Uterus (tissue), 4 donors: ENCODE measurements at places on chromosomes 7 and 10. TPM values are rescaled to one million over a fixed set of nuclear protein-coding genes. Genes with fewer than 3 reads are reported as not detected.

DNA sequence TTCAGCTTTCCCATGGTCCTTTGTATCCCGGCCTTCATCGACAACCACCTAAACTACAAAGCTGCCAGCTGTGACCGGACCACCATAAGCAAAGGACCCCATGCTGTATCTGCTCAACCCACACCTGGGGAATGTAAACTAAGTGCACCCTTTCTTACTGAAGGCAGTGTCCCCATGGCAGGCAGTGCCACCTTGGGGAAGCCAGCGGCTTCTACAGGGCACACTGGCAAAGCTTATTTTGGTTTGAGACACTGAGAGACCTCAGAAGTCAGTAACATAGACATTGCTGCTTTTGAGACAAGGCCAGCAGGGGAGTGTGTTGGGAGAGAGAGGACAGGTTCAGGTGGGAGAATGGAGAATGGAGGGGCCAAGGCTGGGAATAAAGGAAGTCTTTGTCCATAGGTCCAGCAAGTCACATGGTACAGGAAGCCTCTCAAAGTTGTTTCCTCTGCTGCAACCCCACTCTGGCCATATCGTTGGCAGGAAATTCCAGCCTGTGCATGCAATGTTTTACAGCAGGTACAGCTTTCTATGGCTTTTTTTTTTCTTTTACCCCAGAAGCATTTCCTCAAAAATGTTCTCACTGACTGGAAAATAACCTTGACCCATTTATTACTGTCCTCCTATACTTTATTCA is 85.9 kb upstream of the NPVF start:
- H3K27me3 ChIP-seq, result no peaks in the 10 kb centered on the region
- no peak for DNase-seq
- no peaks in the 10 kb centered on the region for H3K4me1 ChIP-seq
- no peak overlapping the region for H3K4me3 ChIP-seq
- no peak overlapping the region for H3K27ac ChIP-seq

GRCh38 chr7:40000734-40001315 is 50.8 kb downstream of the CDK13 start:
- no peak for DNase-seq
- no peak overlapping the region for H3K27ac ChIP-seq
- H3K4me1 ChIP-seq, result no peaks in the 10 kb centered on the region

The ANLN gene
- total RNA-seq, result 5.3 TPM

DNA sequence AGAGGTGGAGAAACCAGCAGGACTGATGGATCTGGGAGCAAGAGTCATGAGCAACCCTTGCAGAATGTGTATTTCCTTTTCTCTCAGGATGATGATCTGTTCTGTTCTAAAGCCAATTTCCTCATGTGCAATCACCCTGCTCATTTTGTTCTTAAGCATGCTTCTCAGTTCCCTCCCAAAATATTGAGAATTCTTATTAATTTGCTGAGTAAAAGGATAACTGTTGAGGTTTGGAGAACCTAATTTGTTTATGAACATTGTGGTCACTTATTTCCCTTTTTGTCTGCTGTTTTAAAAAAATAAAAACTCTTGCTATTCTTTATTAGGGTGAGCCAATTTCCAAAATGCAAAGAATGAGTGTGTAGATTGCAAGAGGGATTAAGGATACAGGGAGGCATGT is 106.8 kb downstream of the APBB1IP start:
- no peak overlapping the region for H3K27ac ChIP-seq
- H3K27me3 ChIP-seq, result no peaks in the 10 kb centered on the region
- no peak overlapping the region for H3K4me3 ChIP-seq
- no peak for DNase-seq
- no peaks in the 10 kb centered on the region for H3K4me1 ChIP-seq

GRCh38 chr10:71531485-71532446 is 135.0 kb downstream of the CDH23 start:
- H3K36me3 ChIP-seq, result no peaks in the 10 kb centered on the region
- no peaks in the 10 kb centered on the region for H3K27me3 ChIP-seq
- no peaks in the 10 kb centered on the region for H3K4me1 ChIP-seq
- no peak overlapping the region for H3K27ac ChIP-seq
- no peak overlapping the region for H3K4me3 ChIP-seq

DNA sequence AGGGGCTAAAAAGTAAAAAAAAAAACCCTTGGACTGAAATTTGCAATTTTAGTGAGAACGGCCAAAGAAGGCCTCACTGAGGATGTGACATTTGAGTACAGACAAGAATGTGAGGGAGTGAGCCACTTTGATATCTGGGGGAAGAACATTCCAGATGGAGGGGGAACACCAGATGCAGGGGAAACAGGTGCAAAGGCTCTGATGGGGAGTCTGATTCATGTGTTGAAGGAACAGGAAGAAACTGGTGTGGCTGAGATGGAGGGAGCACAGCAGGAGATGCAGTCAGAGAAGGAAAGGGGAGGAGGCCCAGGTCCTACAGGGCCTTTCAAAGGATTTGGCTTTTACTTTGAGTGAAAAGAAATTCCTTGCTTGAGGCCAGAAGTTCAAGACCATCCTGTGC is 615.7 kb upstream of the NRP1 start:
- H3K36me3 ChIP-seq, result no peaks in the 10 kb centered on the region
- no peak overlapping the region for H3K4me3 ChIP-seq
- H3K27ac ChIP-seq, result no peak overlapping the region
- DNase-seq, result no peak
- H3K4me1 ChIP-seq, result no peaks in the 10 kb centered on the region

GRCh38 chr7:74290553-74290950 is 1.3 kb downstream of the CLIP2 start:
- H3K27me3 ChIP-seq, result no peaks in the 10 kb centered on the region
- no peak for DNase-seq
- peak overlapping the region; percentile 98 for H3K4me3 ChIP-seq
- peaks cover 3% of the 10 kb centered on the region for H3K4me1 ChIP-seq
- peak overlapping the region; percentile 72 for H3K27ac ChIP-seq

The RAMP3 gene
- total RNA-seq, result 182 TPM

DNA sequence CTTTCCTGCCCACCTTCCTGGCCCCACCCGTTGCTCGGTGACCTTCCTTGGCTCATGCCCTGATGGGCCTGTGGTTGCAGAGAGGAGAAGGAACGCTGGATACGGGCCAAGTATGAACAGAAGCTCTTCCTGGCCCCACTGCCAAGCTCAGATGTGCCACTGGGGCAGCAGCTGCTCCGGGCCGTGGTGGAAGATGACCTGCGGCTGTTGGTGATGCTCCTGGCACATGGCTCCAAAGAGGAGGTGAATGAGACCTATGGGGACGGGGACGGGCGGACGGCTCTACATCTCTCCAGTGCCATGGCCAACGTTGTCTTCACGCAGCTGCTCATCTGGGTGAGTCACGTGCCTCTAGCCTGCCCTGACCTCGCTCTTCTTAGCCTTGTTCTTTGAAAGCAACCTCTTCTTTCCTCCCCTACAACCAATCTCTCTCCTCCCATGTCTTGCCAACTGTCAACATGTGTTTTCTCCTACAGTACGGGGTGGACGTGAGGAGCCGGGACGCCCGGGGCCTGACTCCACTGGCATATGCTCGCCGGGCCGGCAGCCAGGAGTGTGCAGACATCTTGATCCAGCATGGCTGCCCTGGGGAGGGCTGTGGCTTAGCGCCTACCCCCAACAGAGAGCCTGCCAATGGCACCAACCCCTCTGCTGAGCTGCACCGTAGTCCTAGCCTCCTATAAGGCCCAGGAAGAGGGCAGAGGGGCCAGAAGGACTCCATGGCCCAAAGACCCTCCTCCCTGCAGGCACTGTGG is 24.1 kb downstream of the GBX1 start:
- peak; percentile 14 for DNase-seq
- no peak overlapping the region for H3K27ac ChIP-seq
- H3K36me3 ChIP-seq, result no peaks in the 10 kb centered on the region
- no peaks in the 10 kb centered on the region for H3K4me1 ChIP-seq
- no peaks in the 10 kb centered on the region for H3K27me3 ChIP-seq

- no peaks in the 10 kb centered on the region for H3K36me3 ChIP-seq
- H3K4me1 ChIP-seq, result no peaks in the 10 kb centered on the region
- no peak overlapping the region for H3K4me3 ChIP-seq
- no peak for DNase-seq
- no peak overlapping the region for H3K27ac ChIP-seq
Observed at GRCh38 chr7:102030696-102031095, 213.3 kb downstream of the CUX1 start.

GRCh38 chr10:35641676-35642034 is 441 bp downstream of the FZD8 start:
- H3K27ac ChIP-seq, result peak overlapping the region; percentile 61
- peaks cover 3% of the 10 kb centered on the region for H3K4me1 ChIP-seq
- no peaks in the 10 kb centered on the region for H3K27me3 ChIP-seq
- no peak for DNase-seq

DNA sequence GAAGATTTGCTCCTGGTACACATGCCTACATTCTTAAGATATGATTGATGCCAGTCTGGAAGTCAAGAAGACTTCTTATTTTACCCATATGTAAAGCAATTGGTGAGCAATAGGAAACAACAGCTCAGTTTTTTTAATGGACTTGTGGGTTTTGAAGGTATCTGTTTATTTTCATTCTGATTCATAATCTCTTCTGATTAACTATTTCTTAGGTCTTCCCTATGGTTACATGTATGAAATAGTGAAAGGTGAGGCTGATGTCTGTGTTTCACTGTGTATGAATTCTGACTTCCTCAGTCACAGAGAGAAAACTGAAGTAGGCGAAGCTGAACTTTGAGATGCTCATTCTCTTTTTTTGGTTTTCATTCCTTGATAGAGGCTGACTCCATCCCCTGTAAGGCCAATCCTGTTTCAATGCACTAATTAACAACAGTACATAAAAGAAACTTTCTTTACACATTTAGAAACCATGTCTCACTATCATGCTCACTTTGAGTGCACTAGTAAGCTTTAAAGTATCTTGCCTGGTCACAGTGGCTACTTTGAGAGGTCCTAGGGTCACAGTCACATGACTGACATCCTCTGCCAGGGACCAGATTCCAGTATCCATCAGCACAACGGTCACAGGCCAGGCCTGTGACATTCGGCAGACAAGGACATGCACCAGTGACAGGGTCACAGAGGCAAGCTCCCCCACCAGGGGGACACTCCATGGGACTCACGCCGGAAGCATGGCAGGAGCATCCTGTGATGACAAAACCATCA is 59.5 kb upstream of the LAMB1 start:
- no peaks in the 10 kb centered on the region for H3K36me3 ChIP-seq
- no peak overlapping the region for H3K27ac ChIP-seq
- no peak for DNase-seq
- no peak overlapping the region for H3K4me3 ChIP-seq

- no peak overlapping the region for H3K27ac ChIP-seq
- H3K4me3 ChIP-seq, result no peak overlapping the region
- peaks cover 4% of the 10 kb centered on the region for H3K4me1 ChIP-seq
- DNase-seq, result no peak
Observed at GRCh38 chr10:124517931-124518330, 56.3 kb downstream of the LHPP start.

- H3K4me3 ChIP-seq, result no peak overlapping the region
- H3K27me3 ChIP-seq, result no peaks in the 10 kb centered on the region
- DNase-seq, result peak; percentile 89
Observed at GRCh38 chr7:46486256-46487206, 565.5 kb upstream of the IGFBP3 start.

DNA sequence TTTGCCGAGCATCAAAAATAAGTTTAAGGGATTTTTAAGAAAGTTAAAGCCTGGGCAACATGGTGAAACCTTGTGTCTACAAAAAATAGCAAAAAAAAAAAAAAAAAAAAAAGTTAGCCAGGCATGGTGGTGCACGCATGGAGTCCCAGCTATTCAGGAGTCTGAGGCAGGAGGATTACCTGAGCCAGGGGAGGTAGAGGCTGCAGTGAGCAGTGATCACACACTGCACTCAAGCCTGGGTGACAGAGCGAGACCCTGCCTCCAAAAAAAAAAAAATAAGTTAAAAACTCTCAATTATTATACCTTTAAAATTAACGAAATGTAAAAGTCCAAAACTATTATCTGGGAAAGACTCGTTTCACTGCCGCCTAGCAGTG is 35.0 kb upstream of the DAGLB start:
- DNase-seq, result no peak
- no peaks in the 10 kb centered on the region for H3K27me3 ChIP-seq
- no peaks in the 10 kb centered on the region for H3K4me1 ChIP-seq
- no peaks in the 10 kb centered on the region for H3K36me3 ChIP-seq

- no peak overlapping the region for H3K27ac ChIP-seq
- no peaks in the 10 kb centered on the region for H3K4me1 ChIP-seq
- DNase-seq, result no peak
Observed at GRCh38 chr7:135812148-135812547, 63.5 kb upstream of the FAM180A start.

The TMEM229A gene
- total RNA-seq, result 7.1 TPM

The LRRC4 gene
- 0.77 TPM for total RNA-seq

- H3K27me3 ChIP-seq, result no peaks in the 10 kb centered on the region
- DNase-seq, result peak; percentile 25
- H3K36me3 ChIP-seq, result no peaks in the 10 kb centered on the region
- no peaks in the 10 kb centered on the region for H3K4me1 ChIP-seq
- H3K27ac ChIP-seq, result no peak overlapping the region
Observed at GRCh38 chr7:12685550-12685949, 1.9 kb upstream of the ARL4A start.

- no peaks in the 10 kb centered on the region for H3K4me1 ChIP-seq
- no peak overlapping the region for H3K4me3 ChIP-seq
- no peak for DNase-seq
- no peaks in the 10 kb centered on the region for H3K27me3 ChIP-seq
Observed at GRCh38 chr10:75726522-75727483, 295.4 kb downstream of the LRMDA start.

DNA sequence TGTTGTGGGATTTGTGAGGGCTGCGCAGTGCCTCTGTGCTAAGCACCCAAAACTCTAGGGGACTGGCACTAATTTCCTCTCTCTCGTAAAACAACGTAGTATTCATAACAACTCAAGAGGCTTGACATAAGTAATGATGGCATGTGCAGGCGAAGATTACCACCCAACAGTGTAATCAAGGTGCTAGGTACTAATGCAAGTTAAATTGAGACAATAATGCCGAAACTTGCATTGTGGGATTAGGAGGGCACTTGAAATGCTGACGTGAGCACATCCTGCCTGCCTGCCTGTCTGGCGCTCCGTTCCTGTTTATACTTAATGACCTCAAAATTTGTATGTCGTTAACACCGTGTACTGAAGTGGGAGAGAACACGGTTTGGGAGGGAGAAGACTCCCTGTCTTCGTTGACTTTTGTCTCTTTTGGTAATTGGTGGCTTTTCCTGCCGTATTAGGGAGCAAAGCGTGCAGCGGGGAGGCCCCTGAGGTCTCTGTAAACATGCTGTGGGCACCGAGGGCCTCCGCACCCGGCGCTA is 139.0 kb downstream of the MGMT start:
- no peak overlapping the region for H3K27ac ChIP-seq
- no peaks in the 10 kb centered on the region for H3K27me3 ChIP-seq
- no peak for DNase-seq
- no peaks in the 10 kb centered on the region for H3K36me3 ChIP-seq
- H3K4me1 ChIP-seq, result no peaks in the 10 kb centered on the region

The RAPGEF5 gene
- 49.8 TPM for total RNA-seq

The HABP2 gene
- 5.6 TPM for total RNA-seq

The TMEM130 gene
- total RNA-seq, result not detected
